Placental pericyte (primary cell): ENCODE measurements at places on chromosomes 2 and 18. TPM values are rescaled to one million over a fixed set of nuclear protein-coding genes. Genes with fewer than 3 reads are reported as not detected.

The SMYD5 gene
- total RNA-seq, result 24.3 and 29.5 TPM in 2 replicates

The PLEK gene
- 1.3 TPM in 1 of 2 replicates, not detected in the other for total RNA-seq

The STK17B gene
- 30.9 and 239 TPM in 2 replicates for total RNA-seq

The VWC2L gene
- total RNA-seq, result not detected in 2 replicates

The TMEM182 gene
- 1.1 and 1.3 TPM in 2 replicates for total RNA-seq

The HSBP1L1 gene
- 8.0 and 20.4 TPM in 2 replicates for total RNA-seq

The NAT8 gene
- not detected in 2 replicates for total RNA-seq

The OTOS gene
- not detected in 2 replicates for total RNA-seq

The CNTNAP5 gene
- not detected in 2 replicates for total RNA-seq

The PSMA8 gene
- total RNA-seq, result not detected in 2 replicates

The GPR39 gene
- total RNA-seq, result 2.6 and 21.2 TPM in 2 replicates

The FLACC1 gene
- total RNA-seq, result 0.44 and 1.4 TPM in 2 replicates

The WDR7 gene
- 12.3 and 25.1 TPM in 2 replicates for total RNA-seq

The TUBA4B gene
- not detected in 2 replicates for total RNA-seq

The SRBD1 gene
- 18.8 and 26.2 TPM in 2 replicates for total RNA-seq
